ENCODE measurements at places on chromosomes 3 and 15.
A peak's percentile ranks its signal among the peaks of the same experiment; 100 is the strongest.

- H3K27me3 ChIP-seq = no peaks in the 10 kb centered on the region
- peaks cover 52% of the 10 kb centered on the region for H3K36me3 ChIP-seq
- H3K4me3 ChIP-seq = no peak overlapping the region
- no peak overlapping the region for H3K27ac ChIP-seq
- no peak for DNase-seq
- peaks cover 17% of the 10 kb centered on the region for H3K4me1 ChIP-seq
These were observed 10.7 kb upstream of the SLC22A13 start for GRCh38 chr3:38254872-38255271.

DNA sequence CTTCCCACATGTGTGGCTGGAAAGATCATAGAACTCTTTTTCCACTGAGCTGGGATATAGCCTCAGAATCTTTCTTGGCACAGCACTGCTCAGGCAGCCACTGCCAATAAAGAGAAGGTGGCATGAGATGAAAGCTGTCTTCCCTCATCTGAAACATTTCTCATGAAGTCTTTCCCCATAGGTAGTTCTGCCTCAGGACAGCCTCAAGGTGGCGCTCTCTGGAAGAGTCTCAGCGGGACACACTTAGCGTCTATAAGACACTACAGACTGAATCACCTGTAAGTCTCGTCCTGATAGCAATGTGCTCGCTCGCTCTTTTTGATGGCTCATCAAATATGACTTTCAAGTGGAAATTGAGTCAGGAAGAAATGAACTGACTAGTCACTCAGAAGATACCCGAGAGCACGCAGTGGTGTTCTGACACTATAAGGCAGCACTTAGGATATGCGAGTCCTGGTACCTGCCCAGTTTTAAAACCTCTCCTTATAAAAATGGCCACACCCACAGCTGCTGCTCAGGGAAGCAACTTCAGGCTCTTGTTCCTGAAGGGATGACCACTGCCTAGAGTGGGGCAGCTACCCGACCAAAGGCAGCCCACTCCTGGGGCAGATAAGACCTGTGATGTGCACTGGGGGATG, 269.5 kb downstream of the SUCLG2 start:
- peaks cover 25% of the 10 kb centered on the region for H3K4me1 ChIP-seq
- H3K27me3 ChIP-seq = no peaks in the 10 kb centered on the region
- H3K36me3 ChIP-seq = peaks cover 19% of the 10 kb centered on the region
- no peak overlapping the region for H3K27ac ChIP-seq

DNA sequence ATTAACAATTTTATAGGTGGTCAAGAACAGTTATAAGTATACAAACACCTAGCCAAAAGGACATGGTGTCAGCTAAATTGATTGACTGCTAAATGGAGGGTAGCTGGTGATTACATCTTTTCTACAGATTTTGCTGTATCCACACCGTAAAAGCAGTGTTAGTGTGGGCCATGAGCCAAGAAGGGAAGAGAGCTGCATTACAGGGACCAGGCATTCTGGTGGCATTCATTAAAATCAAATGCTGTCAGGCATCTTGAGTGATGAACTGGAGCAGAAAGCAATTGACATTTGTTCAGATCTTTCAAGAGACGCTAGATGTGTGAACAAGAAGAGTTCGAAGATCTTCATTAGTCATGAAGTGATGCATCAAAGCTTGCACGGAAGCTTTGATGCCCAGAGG, 177.9 kb downstream of the ARPP21 start:
- H3K36me3 ChIP-seq = no peaks in the 10 kb centered on the region
- no peaks in the 10 kb centered on the region for H3K27me3 ChIP-seq
- H3K4me3 ChIP-seq = no peak overlapping the region
- DNase-seq = no peak

- H3K36me3 ChIP-seq = no peaks in the 10 kb centered on the region
- no peaks in the 10 kb centered on the region for H3K27me3 ChIP-seq
- DNase-seq = no peak
These were observed 10.5 kb downstream of the LRRK1 start for GRCh38 chr15:100929641-100930042.

GRCh38 chr3:153357436-153357835, 195.4 kb downstream of the RAP2B start:
- no peaks in the 10 kb centered on the region for H3K4me1 ChIP-seq
- DNase-seq = no peak
- peaks cover 4% of the 10 kb centered on the region for H3K27me3 ChIP-seq
- H3K27ac ChIP-seq = no peak overlapping the region
- no peak overlapping the region for H3K4me3 ChIP-seq
- H3K36me3 ChIP-seq = no peaks in the 10 kb centered on the region

- peaks cover 3% of the 10 kb centered on the region for H3K36me3 ChIP-seq
- no peak overlapping the region for H3K4me3 ChIP-seq
- DNase-seq = no peak
These were observed 36.9 kb downstream of the ZXDC start for GRCh38 chr3:126438746-126439145.

GRCh38 chr15:77753281-77753873, 120.7 kb upstream of the LINGO1 start:
- no peak overlapping the region for H3K27ac ChIP-seq
- H3K36me3 ChIP-seq = no peaks in the 10 kb centered on the region
- H3K27me3 ChIP-seq = peaks cover 2% of the 10 kb centered on the region
- H3K4me3 ChIP-seq = no peak overlapping the region
- no peaks in the 10 kb centered on the region for H3K4me1 ChIP-seq

DNA sequence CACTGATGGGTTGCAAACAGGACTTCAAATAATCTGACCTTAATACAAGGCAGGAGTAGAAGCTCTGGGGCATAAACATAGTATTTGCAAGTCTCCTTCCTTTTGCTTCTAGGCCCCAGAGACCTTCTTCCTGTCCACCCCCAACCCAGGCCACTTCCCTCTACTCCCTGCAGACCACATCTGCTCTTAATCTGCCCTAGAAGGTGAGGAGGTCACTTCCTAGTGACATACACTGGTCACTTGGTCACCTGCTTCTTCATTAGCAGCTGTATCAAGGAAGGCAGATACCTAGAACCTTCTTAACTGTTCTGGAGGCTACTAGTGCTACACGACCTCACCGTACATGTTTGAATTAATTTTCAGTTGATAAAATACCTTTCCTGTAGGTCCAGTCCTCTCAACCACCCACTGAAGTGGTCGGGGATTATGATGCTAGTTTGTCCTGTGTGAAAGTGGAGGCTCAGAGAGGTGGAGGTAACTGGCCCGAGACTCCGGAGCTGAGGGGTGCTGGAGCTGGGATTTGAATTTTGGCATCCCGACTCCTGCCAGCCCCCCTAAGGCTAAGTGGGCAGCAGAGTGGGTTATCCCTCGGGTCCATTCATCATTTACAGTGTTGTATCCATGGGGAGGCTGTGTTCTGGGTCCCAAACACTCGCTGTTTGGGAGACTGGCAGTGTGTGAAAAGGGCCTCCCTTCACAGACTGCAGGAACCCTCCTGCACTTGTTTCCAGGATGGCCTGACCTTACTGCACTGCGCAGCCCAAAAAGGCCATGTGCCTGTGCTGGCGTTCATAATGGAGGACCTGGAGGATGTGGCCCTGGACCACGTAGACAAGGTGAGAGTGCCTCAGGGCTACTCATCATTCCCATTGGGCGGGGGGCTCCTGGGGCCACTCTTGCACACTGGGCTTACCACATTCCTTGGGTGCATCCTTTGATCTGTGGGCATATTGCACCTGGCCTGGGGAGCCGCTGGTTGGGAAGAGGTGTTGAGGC, 13.9 kb downstream of the ANKDD1A start:
- DNase-seq = no peak
- H3K27ac ChIP-seq = no peak overlapping the region
- peaks cover 3% of the 10 kb centered on the region for H3K27me3 ChIP-seq
- H3K36me3 ChIP-seq = no peaks in the 10 kb centered on the region
- peaks cover 8% of the 10 kb centered on the region for H3K4me1 ChIP-seq

DNA sequence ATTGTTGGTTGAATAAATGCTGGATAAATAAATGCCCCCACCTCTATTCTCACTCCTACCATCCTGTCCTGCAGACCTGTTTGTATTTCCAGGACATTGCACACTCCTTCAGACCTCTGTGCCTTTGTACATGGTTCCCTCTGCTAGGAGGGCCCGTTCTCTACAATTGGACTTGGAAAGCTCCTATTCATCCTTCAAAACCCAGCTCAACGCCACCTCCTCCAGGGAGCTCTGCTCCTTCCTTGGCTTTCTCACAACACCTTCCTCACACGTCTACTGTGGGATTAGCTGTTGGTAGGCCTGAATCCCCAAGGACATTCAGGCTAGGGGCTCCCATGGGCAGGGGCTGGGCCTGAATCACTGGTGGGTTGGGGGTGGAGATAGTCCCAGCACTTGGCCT, 78.7 kb upstream of the SEC13 start:
- peaks cover 15% of the 10 kb centered on the region for H3K4me1 ChIP-seq
- peaks cover 4% of the 10 kb centered on the region for H3K27me3 ChIP-seq
- DNase-seq = no peak
- H3K27ac ChIP-seq = no peak overlapping the region
- H3K36me3 ChIP-seq = no peaks in the 10 kb centered on the region
- H3K4me3 ChIP-seq = no peak overlapping the region

DNA sequence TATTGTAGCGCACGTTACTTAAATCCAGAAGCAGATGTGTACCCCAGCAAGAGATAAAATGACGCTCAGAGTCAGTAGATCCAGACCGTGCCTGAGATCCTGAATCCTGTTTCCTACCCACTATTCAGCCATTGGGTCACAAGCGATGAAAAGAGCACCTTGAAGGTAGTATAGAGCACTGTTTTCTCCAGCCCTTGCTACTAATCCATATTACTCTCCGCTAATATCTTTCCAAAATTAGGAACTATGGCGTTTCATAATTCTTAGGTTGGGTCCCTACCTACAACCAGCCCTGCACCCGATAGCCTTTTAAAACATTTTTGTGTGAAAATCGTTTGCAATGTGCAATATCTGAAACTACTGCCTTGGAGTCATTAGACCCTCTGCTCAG, 596 bp downstream of the BTD start:
- no peaks in the 10 kb centered on the region for H3K27me3 ChIP-seq
- peaks cover 51% of the 10 kb centered on the region for H3K4me1 ChIP-seq
- peaks cover 21% of the 10 kb centered on the region for H3K36me3 ChIP-seq
- DNase-seq = no peak

GRCh38 chr15:66891776-66892175, 173.6 kb upstream of the SMAD3 start:
- no peak overlapping the region for H3K27ac ChIP-seq
- H3K27me3 ChIP-seq = peaks cover 21% of the 10 kb centered on the region

DNA sequence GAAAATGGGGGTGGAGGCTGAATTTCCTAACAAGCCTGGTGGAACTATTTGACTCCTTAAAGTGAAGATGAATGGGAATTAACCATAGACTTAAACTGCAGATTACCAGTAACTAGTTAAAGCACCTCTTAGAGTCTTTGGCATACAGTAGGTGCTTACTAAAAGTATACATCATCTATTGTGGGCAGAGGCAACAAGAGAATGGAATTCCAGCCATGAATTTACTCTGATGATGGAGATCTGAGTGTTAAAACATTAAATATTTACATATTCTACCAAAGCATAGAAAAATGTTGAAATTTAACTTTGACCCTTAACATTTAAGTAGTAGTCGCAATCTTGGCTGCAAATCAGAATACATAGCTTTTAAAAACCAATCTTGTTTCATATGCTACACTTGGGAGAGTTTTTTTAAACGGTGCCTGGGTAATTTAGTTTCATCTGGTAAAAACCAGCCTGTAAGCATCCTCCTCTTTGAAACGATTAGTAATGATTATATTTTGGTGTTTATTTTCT, 5.2 kb downstream of the UBA5 start:
- DNase-seq = no peak
- H3K4me3 ChIP-seq = no peak overlapping the region
- peaks cover 47% of the 10 kb centered on the region for H3K36me3 ChIP-seq

GRCh38 chr15:65923264-65923663, 54.0 kb downstream of the RAB11A start:
- H3K27me3 ChIP-seq = no peaks in the 10 kb centered on the region
- H3K27ac ChIP-seq = no peak overlapping the region
- no peak overlapping the region for H3K4me3 ChIP-seq
- peaks cover 21% of the 10 kb centered on the region for H3K4me1 ChIP-seq
- no peak for DNase-seq

DNA sequence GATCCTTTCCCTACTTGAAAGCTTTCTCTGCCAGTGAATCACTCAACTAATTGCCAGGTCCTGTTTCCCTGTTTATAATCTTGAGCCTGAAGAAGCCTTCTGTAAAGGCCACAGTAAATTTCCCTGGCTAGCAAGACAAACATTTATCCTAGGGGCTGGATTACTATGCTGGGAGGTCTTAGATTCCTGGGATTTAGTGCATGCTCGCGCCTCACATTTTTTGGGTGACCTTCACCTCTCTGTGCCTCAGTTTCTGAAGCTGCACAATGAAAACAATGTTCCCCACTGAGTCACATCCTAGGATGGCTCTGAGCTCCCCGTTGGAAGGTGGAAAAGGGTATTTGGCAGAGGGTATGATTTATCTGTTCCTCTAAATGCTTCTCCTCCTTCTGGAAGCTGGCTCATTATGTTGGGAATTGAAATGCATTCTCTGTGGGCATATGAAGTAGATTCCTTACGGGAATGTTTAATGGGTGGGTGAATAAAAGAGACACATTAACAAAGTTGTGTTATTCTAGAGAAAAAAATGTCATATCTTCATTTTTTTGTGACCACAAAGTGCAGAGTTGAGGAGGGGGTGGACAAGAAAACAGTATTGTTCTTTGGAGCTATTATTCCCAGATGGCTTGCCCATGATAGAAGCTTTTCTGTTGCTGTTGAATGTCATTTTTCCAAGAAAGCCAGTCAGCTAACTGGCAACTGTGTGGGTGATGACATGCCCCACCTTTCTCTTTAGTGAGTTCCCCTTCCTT, 32.4 kb downstream of the LSM3 start:
- H3K27ac ChIP-seq = no peak overlapping the region
- no peaks in the 10 kb centered on the region for H3K36me3 ChIP-seq
- H3K4me1 ChIP-seq = no peaks in the 10 kb centered on the region

GRCh38 chr15:101153801-101154656, 97.8 kb downstream of the CHSY1 start:
- H3K27me3 ChIP-seq = no peaks in the 10 kb centered on the region
- DNase-seq = no peak
- no peak overlapping the region for H3K4me3 ChIP-seq
- H3K27ac ChIP-seq = peak overlapping the region; percentile 8

DNA sequence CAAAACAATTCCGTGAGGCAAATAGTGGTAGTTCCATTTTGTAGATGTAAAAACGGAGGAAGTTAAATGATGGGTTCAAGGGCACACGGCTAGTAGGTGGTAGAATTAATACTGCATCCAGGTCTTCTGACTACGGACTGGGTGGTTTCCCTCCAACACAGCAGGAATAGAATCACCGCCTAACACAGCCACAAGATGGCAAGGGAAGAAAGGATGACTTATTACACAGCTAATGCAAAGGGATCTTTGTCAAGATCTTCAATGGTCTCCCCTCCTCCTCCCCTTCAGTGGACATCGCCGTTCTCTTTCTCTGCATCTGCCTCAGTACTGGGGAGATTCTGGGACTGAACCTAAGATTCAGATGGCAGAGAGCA, 524 bp upstream of the TOPBP1 start:
- peak; percentile 12 for DNase-seq
- H3K4me1 ChIP-seq = peaks cover 47% of the 10 kb centered on the region
- H3K4me3 ChIP-seq = peak overlapping the region; percentile 99
- H3K27me3 ChIP-seq = peaks cover 2% of the 10 kb centered on the region
- H3K36me3 ChIP-seq = peaks cover 23% of the 10 kb centered on the region
- peak overlapping the region; percentile 99 for H3K27ac ChIP-seq

- no peaks in the 10 kb centered on the region for H3K4me1 ChIP-seq
- DNase-seq = no peak
- H3K4me3 ChIP-seq = no peak overlapping the region
- H3K27ac ChIP-seq = no peak overlapping the region
- H3K27me3 ChIP-seq = peaks cover 22% of the 10 kb centered on the region
These were observed 8.3 kb upstream of the RORA start for GRCh38 chr15:61237400-61237799.

Measured in activated T-helper 1 cell treated with anti-CD3 and anti-CD28 coated beads, Interleukin-12 subunit alpha, Interleukin-12 subunit beta, Interleukin-2, Interleukin-4 antibody, amounts not matched to agents 30 ng/mL and 10 ng/mL and 1 ng/mL, durations not matched to agents 14 hours and 24 hours and 36 hours (primary cell).